ENCODE measurements at places on chromosomes 4 and X.

GRCh38 chr4:44434247-44434646, 14.4 kb downstream of the KCTD8 start:
- no peak for DNase-seq

DNA sequence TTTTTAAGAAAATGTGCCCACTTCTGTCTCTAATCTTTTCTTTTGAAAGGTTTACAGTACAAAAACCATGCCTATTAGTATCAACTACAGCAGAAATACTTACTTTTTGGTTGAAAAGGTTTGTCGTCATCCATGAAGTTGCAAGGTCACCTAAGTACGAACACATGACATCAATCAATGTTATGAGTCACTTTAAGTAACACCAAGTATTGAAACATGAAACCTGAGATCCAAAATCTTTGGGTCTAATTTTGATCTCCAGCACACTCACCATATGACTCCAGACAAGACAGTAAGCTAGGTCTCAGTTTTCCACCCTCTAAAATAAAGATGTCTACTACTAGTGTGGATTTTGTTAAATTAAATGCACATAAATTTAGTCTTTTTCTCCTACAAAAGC, 8.4 kb downstream of the ZNF280C start:
- no peak for DNase-seq

DNA sequence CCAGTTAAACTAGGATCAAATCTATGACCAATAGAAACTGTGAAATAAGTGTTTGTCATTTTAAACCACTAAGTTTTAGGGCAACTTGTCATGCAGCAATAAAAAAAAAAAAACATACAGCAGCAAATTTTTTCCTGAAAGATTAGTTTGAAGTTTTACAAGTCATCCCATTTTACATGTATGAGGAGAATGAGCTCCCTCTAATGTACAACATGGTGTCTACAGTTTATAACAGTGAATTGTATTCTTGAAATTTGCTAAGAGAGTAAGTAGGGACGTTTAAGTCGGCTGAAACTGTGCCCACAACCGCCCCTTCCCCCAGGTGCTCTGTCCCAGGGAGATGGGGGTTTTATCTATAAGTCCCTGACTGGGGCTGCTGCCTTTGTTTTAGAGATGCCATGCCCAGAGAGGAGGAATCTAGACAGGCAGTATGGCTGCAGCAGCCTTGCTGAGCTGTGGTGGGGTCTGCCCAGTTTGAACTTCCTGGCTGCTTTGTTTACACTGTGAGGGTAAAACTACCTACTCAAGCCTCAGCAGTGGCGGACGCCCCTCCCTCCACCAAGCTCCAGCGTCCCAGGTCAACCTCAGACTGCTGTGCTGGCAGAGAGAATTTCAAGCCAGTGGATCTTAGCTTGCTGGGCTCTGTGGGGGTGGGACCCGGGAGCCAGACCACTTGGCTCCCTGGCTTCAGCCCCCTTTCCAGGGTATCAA, 499.3 kb upstream of the CT83 start:
- DNase-seq: no peak

- DNase-seq: peak; percentile 40
Measured at GRCh38 chr4:122661176-122662160, 40.6 kb upstream of the IL21 start.

All from inflammatory macrophage treated with lipopolysaccharide for 1 hour (primary cell).